ENCODE measurements at places on chromosomes 7 and 10.

DNA sequence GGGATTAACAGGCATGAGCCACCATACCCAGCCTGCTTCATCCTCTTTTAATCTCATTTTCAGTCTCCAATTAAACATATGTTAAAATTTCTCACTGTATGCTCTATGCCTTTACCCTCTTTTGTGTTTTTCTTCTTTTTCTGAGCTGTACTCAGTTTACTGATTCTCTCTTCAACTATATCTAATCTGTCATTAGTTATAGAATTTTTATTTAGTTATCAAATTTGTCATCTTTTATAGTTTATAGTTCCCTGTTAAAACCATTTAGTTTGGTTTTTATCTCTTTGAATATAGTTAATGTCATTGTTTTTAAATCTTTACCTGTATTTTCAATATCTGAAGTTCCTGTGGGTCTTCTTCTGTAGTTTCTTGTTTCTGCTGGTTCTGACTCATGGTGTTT, 93.3 kb downstream of the KAT6B start:
- DNase-seq: no peak

DNA sequence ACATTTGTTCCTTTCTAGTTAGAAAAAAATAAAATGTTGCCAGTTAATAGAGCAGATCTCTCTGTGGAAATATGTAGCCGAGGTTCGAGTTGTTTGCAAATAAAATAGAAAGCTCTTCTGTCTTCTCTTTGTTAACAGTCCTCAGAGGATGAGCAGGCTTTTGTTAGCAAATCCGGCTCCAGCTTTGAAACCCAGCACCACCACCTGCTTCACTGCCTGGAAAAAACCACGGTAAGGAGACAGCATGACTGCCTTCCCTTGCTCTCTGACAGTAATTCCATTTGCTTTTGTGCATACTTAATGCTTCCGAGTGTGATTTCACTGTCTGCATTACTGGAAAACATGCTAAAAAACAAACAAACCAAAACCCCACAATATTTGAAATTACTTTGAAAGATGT, 115.6 kb downstream of the TSPAN12 start:
- peak; percentile 26 for DNase-seq

DNA sequence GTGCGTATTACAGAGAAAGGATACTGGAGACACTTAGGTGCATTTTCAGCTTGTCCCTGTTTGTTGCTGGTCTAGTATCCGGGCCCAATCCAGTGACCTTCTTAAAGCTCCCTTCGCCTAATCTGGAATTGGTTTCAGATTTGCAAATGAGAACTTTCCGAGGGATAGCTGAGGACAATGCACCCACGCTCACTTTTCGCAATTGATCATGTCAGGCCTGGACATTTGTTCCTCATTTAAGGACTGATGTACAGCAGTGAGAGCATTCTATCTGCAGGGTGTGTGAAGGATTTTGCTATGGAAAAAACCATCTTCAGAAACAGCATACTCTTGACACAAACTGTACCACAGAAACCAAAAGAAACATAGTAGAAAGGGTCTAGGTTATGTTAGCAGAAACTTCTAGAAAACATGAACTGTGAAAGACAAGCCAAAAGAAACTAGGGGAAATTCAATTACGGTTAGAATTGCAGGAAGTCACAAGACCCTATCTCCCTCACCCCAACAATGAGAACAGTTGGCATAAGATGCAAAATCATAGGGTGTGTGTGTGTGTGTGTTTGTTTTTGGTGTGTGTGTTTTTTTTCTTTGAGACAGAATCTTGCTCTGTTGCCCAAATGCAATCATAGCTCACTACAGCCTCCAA, 331.1 kb downstream of the CALN1 start:
- DNase-seq: no peak

DNA sequence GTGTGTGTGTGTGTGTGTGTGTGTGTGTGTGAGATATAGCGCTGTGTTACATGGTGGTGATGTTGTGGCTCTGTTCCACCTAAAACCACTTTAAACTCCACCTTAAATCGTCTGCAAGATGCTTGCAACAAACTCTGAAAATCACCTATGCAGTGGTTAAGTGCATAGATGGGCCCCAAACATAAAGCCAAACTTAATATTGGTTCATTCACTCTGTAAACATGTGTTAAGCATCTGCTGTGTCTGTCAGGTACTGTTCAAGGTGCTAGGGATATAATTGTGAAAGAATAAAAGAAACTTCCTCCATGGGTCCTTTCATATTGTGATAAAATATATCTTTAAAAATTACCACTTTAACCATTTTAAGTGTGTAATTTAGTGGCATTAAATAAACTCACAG, 645.4 kb upstream of the SORCS1 start:
- no peak for DNase-seq

- DNase-seq: no peak
These were observed 34.6 kb upstream of the LRRC4 start for GRCh38 chr7:128065872-128066271.

DNA sequence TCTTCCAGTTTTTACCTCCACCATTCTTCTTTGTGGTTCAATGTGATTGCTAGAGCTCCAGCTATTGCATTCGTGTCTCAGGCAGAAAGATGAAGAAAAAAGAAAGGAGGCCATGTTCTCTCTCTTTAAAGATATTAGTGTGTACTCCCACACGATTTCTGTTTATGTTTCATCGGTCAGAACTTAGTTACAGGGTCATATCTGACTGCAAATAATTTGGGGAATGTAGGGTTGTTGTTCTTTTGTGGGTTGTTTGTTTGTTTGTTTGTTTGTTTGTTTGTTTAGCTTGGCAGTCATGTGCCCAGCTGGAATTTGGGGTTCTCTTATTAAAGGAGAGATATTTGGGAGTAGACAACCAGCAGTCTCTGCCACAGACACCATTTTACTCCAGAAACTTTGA, 53.6 kb upstream of the PIK3CG start:
- DNase-seq: no peak

GRCh38 chr10:114917927-114918672, 19.9 kb upstream of the TRUB1 start:
- no peak for DNase-seq

DNA sequence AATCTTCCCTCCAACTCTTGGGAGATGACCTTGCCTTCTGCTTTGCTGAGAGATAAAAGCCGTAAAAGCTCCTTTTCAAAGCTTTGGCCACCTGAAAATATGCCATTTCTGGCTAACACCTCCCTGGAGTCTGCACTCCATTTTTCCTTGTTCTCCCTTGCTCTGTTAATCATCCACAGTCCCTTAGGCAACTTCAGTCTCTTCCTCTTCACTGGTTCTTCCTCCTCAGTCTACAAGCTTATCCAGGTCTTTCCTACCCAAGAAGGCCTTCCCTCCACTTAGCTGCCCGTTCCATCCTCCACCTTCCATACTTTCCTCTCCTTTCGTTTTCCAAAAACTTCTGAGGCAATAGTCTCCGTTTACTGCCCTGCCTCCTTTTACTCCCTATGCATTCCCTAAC, 30.5 kb downstream of the PAX2 start:
- no peak for DNase-seq

- DNase-seq: no peak
These were observed 500.1 kb upstream of the ZMIZ1 start for GRCh38 chr10:78568620-78569019.

GRCh38 chr10:48444861-48445841, 138.7 kb downstream of the MAPK8 start:
- DNase-seq: peak; percentile 35

- no peak for DNase-seq
These were observed 603.4 kb downstream of the SORCS1 start for GRCh38 chr10:106560925-106561640.

DNA sequence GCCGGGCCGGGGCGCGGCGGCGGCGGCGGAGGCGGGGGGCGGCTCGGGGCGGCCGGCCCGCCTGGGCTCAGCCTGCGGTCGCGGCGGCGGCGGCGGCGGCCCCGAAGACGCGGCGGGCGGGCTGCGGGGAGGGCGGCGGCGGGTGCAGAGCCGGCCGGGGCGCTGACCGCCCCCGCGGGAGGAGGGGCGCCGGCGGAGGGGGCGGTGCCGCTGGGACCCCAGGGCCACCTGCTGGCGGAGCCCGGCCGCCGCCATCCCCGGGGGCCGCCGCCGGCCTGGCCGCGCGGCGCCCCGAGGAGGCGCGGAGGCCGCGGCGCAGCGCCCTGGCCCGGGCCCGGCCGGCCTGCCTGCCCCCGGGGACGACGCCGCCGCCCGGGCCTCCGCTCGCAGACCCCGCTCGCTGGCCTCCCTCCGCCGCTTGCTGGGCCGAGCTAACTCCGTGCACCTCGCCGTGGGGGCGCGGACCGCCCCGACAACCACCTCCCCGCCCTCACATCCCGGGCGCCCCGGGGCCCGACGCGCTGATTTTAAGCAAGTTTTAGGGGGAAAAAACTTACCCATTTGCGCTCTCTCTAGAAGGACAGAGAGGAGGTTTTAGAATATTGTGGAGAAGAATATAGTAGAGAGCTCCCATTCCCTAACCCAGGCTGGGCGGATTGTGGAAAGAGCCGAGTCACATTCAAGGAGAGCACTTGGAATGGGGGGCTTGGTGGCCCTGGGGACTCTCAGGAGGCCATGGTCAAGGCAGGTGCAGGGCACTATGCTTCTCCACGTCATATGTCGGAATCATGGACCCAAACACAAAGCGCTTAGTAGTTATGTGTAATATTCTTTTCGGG, at the start of gene BEND7:
Gene BEND7 (minus strand): TSS at position 140 of the 839 bp plus-strand sequence. CDS start 481 bp downstream, outside the sequence.
- DNase-seq: no peak

DNA sequence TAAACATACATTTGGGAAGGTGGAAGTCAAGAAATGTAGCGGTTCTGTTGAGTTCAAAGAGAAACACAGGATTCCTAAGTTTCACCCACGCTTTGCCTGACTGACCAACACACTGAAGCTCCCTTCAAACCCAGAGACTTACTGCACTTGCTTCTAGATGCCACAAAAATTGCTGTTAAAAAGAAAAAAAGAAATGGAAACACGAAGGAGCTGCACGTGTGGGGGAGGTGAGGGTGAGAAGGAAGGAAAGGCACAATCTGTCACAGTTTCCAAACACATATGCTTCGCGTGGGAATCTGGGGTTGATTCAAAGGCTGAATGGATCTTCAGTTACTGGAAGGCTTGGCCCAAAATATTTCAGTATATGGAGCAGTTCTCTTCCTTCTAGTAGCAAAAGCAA, 495.6 kb downstream of the DNAJB6 start:
- no peak for DNase-seq

GRCh38 chr10:110851020-110851612, 20.6 kb upstream of the PDCD4 start:
- no peak for DNase-seq

DNA sequence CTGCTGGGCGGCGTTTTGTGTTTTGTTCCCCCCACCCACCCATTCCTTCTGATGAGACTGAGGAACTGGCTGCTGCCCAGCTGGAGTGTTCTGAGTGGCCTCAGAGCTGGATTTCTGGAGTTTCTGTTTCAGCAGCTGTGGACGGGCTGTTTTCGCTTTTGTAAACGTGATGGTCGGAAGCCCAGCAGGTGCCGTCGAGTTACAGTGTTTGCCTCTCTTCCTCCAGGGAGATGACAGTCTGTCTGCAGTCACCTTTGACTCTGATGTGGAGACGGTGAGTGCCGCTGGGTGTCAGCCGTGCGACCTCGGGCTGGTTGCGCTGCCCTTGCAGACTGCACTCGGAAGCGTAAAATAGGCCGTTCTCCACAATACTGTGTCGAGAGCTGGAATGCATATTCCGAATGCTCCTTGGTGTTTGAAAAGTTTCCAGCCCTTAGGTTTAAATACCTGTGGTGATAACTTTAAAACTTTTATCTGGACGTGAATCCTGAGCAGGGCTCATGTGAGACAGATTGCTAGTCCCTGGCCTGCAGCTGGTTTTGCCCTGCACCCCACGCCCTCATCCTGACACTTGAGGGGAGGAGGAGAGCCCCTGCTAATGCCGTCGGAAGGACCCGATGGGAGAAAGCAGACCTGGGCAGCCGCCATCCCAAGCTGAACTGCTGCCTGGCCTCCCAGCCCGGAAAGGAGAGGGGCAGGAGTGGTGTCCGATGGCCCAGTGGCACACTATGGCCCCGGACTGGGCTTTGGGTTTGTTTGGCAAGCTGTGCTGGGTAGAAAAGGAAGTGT, 8.3 kb downstream of the IQCE start:
- peak; percentile 67 for DNase-seq

GRCh38 chr10:45421221-45422097, 47.4 kb downstream of the ALOX5 start:
- no peak for DNase-seq

- DNase-seq: no peak
These were observed 38.9 kb downstream of the CREB3L2 start for GRCh38 chr7:137962875-137963507.

- DNase-seq: no peak
These were observed 1233.4 kb downstream of the XPNPEP1 start for GRCh38 chr10:108689891-108690290.

DNA sequence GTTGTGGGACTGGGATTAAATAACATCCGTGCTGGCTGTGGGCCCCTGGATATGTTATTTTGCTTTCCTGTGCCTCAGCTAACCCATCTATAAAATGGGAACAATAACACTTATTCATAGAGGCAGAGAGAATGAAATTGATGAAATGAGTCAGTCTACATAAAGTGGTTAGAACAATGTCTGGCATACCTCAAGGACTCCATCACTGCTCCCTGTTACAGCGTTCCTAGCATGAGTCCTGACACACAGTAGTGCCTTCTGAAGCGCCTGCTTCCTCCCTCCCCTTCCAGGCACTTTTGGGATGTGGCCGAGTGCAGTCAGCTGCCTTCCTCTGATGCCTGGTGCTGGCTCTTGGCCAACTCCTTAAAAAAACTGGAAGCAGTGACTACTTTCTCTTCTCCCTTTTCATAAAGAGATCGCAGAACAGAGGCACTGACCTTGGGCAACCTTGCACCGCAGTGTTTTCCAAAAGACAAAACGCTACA, 108.4 kb upstream of the ZMIZ1 start:
- no peak for DNase-seq

- DNase-seq: no peak
These were observed 23.6 kb downstream of the C10orf71 start for GRCh38 chr10:49322371-49323170.

DNA sequence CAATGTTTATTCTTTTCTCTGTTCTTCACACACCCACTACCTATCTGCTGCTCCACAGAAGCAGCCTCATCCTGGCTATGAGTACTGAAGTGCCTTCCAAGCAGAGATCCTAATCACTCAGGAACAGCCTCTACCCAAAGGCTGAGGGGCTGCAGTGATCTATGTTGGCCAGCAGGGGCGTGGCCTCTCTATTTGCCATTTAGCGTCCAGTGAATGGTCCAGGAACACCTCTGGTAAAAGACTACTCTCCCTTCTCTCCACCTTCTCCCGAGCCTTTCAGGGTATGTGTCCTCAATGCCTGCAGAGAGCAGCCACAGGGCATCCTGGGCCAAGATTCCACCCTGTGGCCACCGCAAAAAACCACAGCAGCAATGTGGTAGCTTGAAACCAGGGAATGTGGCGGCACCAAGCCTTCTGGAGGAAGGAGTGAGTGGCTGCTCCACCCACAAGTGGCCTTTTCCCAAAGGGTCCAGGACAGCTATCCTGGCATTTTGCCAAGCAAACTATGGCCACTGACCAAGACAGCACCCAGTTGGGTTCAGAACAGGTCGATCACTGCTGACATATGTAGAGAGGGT, 70.9 kb downstream of the SYPL1 start:
- DNase-seq: peak; percentile 82

GRCh38 chr10:10821926-10822325, 195.7 kb upstream of the CELF2 start:
- no peak for DNase-seq

All from ELF-1 (cell line).